ENCODE measurements at places on chromosomes 1 and 21.

DNA sequence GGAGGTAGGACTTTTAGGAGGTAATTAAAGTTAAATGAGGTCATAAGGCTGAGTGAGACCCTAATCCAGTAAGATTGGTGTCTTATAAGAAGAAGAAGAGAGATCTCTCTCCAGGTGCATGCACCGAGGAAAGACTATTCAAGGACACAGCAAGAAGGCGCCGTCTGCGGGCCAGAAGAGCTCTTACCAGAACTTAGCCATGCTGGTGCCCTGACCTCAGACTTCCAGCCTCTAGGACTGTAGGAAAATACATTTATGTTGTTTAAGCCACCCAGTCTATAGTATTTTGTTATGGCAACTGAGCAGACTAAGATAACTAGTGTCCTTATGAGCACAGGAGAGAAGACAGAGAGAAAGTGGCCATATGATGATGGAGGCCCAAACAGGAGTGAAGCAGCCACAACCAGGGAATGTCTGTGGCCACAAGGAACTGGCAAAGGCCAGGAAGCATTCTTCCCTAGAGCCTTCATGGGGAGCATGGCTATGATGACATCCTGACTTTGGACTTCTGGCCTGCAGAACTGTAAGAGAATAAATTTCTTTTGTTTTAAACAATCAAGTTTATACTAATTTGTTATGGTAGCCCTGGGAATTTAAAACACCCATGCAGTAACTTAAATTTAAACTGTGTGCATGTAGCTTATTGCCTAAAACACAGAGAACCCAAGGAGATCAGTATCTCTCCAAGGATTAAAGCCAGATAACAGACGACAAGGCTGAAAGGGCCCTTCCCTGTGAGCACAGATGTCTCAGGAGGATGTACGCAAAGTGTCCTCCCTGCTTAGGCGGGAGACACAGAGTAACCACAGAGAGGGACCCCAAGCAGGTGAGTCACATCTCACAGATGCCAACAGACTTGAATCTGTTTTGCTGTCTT, 9.9 kb upstream of the CD58 start:
- no peak for DNase-seq

GRCh38 chr1:173222149-173223030, 15.3 kb upstream of the TNFSF4 start:
- no peak for DNase-seq

DNA sequence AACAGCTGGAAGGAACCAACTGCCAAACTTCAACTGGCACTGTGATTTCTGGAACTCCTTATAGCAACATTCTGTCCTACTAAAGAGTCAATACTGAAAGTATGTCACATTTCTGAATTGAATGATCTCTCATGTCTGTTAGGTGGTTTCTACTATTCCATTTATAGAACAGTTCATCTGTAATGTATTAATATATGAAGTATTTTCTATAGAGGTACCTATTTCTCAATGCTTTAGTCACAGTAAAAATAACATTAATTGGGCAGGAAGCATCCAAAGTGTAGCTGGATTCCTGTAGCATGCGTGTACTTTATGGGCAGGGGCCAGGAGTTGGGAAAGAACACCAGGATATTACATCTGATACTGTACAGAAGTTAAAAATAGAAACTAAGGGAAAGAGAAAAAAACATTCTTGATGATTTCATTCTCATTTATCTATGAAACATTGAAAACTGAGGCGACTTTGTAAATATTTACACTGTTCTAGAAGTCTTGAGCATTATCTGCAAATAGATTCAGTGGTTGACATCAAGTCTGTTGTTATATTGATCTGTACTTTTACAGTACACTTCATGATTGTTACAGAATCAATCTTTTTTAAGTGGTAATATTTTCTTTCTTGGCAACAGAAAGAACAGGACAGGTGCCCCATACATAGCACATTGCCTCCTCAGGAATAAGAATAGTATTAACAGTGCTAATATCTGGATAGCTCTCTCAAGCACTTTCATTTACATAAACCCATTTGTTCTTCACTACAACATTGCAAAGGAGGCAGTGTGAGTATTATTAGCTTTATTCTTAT, 6.2 kb upstream of the ZNF281 start:
- peak; percentile 97 for DNase-seq

DNA sequence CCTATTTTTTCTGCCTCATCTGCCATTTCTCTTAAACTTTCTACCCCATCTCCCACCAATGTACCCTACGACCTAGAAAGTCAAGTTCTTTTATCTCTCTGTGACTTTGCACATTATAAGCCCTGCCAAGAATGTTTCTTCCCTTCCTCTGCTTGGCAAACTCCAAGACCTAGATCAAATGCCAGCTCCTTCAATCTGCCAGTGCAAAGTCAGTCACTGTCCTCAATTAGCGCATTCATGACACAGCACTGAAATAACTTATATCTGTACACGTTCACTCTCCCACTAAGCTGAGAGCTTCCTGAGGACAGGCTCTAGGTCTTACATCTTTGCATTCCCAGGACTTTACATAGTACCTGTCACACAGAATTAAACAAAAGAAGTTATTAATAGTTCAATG, 21.4 kb upstream of the LSM10 start:
- no peak for DNase-seq

DNA sequence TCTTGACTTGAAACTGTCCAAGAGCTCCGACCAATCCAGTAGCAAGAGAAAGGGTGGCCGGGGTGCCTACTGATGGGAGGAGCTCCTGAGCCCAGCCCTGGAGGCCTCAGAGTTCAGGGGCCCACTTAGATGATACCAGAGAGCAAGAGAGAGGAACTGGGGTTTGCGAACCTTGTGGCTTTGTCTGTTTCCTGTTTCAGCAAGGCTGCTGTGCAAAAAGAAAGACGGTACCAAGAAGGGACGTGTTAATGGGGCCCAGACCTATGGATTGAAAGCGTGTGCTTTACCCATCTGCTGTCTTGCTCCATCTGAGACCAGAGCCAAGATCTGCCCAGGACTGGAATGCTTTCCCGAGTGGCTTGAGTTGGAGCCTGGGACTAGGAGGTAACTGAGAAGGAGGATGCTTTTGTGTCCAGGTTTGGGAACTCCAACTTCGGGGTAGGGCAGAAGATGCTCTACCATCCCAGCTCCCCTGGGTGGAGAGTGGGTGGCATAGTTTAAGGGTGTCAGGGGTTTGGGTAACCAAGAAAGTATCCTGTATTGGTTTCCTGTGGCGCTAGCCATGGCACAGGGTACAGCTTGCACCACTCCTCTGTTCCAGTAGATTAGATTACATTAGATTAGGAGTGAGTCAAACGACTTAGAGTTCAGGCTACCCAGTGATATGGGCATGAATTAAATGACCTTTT, at the start of gene TRAF3IP3:
TRAF3IP3 (plus strand) TSS at position 128 of the 689 bp plus-strand sequence. CDS start 3,987 bp downstream, outside the sequence.
- no peak for DNase-seq

DNA sequence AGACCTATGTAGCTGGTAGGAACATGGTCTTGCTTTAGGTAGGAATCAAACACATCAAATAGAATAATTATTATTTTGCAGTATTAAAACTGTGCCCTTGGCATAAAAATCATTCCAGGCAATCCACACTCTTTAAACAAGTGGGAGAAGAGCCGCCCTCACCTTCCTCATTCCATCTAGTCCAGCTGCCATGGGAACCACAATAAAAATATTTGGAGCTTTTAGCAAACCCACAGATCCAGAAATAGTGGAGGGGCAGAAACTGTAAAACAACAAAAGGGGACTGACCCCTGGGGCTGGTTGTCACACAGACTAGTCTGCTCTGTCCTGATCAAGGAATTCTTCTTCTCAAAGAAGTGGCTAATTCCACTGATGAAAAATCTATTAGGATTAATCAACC, 61.6 kb downstream of the PTPRC start:
- no peak for DNase-seq

GRCh38 chr1:245466261-245466660, 311.5 kb downstream of the KIF26B start:
- no peak for DNase-seq

DNA sequence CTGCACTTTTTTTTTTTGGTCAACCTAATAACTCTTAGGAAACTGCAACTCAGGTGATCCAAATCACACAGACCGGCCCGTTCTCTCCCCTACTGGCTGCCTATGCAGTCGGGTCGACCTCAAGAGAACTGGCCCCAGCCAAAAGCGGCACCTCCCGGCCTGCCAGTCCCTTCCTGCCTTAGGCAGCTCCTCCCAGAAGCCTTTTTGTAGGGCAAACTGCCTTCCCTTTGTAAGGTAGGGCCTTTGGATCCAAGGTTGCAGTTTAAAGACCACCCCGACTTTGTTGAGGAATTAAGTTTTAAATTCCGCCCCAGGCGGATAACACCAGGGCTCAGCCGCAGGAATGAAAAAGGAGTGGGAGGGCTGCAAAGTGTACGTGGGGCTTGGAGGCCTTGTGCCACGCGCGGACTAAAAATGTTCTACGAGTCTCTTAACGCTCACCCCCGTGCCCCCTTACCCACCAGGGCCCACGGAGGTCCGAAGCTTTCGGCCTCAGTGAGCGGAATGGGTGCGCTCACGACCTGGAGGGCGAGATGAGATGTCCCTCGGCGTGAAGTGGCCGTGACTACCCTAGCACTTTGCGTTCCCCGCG, 642 bp upstream of the ST3GAL3 start:
- peak; percentile 44 for DNase-seq

All from epithelial cell of esophagus (primary cell).